ENCODE measurements at places on chromosomes 2 and 18.

DNA sequence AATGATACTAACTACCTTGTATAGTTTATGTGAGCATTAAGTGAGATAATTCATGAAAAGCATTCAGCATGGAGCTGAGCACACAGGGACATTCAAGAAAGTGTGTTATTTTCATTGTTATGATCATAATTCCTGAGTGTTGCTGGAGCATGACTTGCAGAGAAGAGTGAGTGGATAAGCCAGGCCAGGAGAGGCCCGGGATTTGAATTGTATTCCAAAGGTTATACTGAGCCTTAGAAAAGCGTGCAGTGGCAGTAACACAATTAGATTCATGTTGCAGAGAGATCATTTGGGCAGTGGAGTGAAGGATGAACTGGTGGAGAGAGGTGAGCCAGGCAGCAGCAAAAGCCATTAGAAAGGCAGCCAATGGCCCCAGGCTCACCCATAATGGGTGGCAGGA is 142.9 kb upstream of the SH3BP4 start:
- no peak for DNase-seq

DNA sequence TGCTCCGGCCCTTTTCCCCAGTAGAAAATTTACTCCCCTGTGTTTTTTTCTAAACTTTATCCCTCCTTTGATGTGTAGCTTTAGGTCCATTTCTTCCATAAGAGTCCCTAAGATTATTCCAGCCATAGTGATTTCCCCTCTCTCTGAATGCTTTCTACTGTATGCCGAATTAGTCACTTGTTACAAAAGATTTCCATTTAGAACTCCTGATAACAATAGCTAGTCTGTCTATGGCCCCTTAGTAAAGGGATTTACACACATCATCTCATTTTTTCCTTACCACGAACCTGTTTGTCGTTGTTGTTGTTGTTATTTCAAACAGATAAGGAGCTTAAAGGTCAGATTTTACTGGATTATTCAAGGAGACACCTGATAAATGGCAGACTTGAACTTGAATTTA is 256.1 kb downstream of the PAX3 start:
- no peak for DNase-seq

GRCh38 chr2:3326871-3327270 is 50.7 kb downstream of the EIPR1 start:
- no peak for DNase-seq

- no peak for DNase-seq
These were observed 60.3 kb downstream of the RPIA start for GRCh38 chr2:88751768-88752167.

- DNase-seq = no peak
These were observed 39.6 kb upstream of the PAX3 start for GRCh38 chr2:222338374-222338773.

DNA sequence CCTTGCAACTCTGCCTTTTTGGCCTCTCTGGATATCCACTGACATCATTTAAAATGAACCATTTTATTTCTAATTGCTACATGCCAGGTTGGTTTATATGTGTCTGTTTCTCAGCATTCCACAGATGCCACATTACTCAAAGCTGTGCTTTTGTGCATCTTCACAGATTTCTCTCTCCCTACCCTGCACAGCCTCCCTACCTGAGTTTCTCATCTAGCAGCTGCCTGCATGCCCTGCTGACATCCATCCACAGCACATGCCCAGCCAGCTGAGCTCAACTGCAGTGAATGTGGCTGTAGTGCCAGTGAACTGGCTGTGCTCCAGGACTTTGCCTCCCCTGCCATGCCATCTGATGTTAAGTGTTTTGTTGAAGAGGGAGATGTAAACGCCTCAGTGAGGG is 44.5 kb downstream of the PKP4 start:
- DNase-seq = no peak

DNA sequence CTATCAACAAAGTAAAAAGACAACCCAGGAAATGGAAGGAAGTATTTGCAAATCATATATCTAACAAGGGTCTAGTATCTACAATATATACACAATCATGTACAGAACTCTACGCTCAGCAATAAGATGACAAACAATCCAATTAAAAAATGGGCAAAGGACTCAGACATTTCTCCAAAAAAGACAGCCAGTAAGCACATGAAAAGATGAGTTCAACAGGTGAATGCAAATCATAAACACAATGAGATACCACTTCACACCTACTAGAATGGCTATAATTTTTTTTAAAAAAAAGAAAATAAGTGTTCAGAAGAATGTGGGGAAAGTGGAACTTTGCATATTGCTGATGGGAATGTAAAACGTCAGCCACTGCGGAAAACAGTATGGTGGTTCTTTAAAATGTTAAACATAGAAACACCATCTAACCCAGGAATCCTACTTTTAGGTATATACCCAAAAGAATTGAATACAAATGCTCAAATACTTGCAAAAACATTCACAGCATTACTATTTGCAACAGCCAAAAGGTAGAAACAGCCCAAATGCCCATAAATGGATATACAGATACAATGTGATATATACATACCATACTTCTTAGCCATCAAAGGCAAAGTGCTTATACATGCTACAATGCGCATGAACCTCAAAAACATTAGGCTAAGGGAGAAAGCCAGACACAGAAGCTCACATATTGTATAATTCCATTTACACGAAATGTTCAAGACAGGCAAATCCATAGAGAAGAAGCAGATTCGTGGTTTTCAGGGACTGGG is 121.2 kb downstream of the CABYR start:
- DNase-seq = no peak

- no peak for DNase-seq
These were observed 212.7 kb downstream of the AGAP1 start for GRCh38 chr2:235706506-235706905.

DNA sequence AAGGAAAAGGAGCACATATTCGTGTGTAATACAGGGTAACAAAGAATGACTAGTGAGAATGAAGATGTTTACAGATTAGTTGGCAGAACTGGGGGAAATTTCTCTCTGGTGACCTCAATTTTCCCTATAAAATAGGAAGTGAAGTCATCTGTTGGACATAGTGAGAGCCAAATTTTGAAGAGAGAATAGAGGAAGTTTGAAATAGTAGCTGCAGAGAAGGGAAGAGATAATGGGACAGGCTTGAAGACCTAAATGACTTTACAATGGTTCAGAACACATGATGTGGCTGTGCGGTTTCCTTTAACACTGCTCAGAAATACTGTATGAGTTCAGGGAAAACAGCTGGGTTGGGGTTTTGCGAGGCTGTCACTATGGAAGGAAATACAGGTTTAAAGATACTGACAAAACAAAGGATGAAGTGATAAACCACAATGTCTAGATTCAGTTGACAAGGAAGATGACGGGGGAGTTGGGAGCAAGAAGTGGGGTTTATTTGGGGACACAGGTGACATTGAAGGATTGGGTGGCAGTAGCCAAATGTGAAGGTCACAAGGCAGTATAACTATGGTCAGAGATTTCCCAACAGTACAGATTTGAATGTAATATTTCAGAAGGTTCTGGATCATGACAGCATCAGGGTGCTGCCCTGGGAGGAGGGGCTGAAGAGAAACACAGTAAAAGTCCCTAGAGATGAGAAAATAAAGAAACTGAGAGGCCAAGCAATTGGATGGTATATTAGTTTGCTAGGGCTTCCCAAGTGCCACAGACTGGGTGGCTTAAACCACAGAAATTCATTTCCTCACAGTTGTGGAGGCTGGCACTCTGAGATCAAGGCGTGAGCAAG is 82.6 kb upstream of the TANK start:
- peak; percentile 42 for DNase-seq

DNA sequence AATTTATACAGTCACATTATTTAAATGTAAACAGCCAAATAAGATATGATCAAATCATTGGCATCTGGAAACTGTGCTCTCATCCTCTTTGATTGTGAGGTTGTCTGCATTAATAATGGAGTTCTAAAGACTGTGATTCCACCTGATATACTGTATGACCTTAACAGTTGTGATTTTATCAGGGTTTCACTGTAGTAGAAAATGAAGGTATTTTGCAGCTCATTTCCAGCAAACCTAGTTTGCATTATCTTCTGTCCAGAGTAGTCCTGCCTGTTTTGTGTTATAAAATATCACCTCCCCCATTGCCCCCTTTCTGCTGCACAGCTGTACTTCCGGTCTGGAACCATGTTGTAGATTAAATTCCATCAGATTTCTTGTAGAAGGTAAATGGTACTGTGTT is 731.6 kb upstream of the FANCL start:
- DNase-seq = no peak

- DNase-seq = no peak
These were observed 298.2 kb upstream of the NXPH2 start for GRCh38 chr2:139078376-139078775.

DNA sequence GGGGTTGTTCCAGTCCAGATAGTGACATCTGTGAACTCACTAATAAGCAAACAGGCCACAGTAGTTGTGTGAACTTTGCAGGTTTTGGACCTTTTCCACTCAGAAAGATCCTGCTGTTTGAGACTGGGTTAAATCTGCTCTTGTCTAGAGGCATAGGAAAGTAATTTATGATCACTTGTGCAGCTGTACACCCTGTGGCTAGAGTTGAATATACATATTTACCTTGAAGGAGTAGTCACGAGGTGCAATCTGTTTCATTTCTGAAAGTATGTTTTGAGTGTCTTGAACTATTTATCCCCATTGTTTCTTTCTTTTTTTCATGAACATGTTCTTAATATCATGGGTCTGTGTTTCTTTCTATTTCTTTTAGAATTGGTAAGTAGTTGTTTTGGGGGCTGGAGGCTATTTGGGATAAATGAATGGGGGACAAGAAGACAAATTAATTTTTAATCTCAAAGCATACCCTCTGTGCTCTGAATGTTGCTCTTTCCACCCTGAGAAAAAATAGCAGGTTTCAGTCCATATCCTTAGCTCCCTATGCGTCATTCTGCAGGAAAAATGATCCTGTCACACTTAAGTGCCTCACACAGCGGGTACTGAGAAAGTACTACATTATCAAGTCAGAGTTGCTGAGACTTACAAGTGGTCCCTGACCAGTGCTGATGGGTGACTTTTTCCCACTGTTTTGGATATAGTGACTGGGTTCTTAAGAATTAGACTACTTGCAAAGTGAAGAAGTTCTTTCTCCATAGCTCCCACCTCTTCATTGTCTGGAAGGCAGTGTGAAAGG is 28.2 kb downstream of the DCC start:
- DNase-seq = no peak

DNA sequence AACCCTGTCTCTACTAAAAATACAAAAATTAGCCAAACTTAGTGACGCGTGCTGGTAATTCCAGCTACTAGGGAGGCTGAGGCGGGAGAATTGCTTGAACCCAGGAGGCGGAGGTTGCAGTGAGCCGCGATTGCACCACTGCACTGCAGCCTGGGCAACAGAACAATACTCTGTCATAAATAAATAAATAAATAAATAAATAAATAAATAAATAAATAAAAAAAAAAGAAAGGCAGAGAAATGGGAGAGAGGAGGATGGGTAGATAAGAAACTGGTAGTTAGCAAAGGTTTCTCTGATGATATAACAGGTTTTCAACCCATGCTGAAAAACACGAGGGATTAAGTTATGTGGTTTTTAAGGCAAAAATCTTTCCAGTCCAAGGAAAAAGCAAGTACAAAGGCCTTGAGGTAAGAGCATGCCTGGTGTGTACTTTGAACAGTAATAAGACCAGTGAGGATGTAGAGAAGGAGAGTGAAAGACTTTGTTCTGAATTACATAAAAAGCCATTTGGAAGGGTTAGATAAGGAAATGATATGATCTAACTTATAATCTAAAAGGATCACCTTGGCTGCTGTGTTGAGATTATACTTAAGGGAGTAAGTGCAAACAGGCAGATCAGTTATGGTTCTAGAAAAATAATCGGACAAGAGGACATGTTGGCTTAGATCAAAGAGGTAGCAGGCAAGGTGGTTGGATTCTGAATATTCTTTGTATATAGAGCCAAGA is 159.3 kb downstream of the PTH2R start:
- DNase-seq = no peak

DNA sequence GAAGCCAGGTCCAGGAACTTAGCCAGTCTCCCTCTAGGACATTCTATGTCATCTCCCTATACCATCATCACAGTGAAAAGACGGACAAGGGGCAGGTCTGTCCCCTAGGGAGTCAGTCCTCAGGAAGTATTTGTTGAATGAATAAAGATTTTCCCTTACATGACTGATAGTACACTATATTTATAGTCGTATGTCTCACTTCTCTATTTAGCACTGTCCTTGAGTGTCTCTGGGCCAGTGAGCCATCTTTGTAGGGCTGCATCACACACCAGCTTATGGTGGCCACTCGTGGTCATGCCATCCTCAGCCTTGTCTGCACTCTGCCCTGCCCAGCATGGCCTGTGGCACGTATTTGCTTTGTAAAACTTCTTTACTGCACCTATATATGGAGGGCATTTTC is 25.8 kb downstream of the PTPN18 start:
- DNase-seq = no peak

- DNase-seq = no peak
These were observed 202.8 kb upstream of the SALL3 start for GRCh38 chr18:78776706-78777285.

GRCh38 chr18:61093965-61094364 is 239.3 kb upstream of the CDH20 start:
- no peak for DNase-seq

DNA sequence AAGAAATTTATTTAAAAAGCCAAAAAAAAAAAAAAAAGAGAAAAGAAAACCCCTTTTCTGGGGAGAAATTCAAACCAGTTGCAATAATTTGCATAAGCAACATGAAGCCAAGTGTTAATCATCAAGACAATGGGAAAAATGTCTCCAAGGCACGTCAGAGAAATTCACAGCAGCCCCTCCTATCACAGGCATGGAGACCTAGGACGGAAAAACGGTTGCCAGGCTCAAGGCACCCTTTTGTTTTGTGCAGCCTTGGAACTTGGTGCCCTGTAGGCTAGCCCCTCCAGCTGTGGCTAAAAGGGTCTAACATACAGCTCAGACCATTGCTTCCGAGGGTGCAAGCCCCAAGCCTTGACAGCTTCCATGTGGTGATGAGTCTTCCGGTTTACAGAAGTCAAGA is 509.2 kb upstream of the SOX11 start:
- no peak for DNase-seq

DNA sequence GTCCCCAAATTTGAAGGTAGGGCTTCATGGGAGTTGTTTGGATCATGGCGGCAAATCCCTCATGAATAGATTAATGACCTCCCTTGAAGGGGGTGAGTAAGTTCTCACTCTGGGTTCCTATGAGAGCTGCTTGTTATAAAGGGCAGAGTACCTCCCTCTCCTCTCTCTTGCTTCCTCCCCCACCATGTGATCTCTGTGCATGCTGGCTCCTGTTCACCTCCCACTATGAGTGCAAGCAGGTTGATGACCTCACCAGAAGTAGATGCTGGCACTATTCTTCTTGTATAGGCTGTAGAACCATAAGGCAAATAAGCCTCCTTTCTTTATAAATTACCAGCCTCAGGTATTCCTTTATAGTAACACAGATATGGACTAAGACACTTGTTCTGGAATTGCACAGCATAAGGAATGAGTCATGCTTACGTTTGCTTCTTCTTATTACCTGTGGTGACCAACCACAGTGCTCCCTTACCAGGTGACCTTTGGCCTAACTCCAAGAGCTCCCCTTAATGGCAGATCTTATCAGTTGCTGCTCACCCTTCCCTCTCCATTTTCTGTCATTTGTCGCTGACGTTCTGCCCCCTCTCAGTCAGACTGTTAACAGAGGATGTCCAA is 559.5 kb upstream of the GCFC2 start:
- DNase-seq = no peak
